GM12865 (cell line): ENCODE measurements at places on chromosomes 12 and 14.

DNA sequence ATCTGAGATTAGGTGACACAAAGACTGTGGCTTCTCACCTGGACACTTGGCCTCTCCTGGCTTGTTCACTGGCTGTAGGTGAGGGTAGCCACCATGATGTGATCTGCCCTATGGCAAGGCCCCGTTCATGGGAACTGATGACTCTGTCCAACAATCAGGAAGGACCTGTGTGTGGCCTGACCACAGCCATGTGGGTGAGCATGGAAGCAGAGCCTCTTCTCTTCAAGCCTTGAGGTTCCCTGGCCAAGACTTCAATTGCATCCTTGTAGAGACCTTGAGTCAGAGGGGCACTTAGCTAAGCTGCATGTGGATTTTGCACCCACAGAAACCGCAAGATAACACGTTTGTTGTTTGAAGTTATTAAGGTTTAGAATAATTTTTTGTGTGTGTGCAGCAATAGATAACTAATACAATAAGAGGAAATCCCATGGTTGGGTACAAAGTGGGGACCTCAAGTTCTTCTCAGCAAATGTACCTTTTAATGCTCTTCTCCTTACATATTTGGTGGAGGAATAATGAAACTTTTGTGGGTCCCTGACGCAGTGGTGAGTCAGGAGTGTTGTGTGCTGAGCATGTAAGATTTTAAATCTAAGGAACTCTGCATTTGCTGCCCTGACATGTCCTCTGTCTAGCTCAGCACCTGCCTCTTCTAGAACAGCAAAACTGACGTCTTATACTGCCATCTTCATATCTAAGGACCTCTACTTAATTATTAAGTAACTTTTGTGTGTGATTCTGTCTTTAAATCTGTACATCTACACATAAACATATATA is 27.5 kb upstream of the PLEKHG7 start:
- peak; percentile 2 for DNase-seq

- DNase-seq = no peak
Observed at GRCh38 chr12:28793581-28794151, 355.4 kb upstream of the FAR2 start.

DNA sequence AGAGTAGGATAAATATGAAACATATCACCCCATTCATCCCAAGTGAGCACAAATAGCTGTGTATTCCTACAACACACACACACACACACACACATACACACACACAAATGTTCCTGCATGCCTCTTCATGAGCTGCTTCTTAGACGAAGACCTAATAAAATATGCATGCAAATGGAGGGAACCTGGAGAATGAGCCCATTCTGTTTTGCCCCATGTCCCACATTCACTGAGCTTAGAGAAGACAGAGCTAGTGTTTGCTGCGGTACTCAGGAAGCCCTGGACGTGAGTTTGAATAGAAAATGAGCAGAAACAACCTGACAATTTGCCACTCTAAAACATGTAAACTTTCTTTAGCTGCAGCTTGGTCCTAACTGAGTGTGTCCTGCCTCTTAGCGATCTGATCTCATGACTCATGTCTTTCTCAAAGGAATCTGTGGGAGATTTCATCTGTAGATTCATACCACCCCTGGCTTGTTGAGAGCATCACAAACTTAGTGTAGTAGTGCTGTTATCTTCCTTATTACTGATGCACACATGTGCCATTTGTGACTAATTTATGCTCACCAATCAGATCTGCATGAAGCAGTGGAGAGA is 86.8 kb downstream of the ITPR2 start:
- DNase-seq = peak; percentile 18

GRCh38 chr14:79511146-79511545 is 700.2 kb downstream of the DIO2 start:
- DNase-seq = no peak

- DNase-seq = no peak
Observed at GRCh38 chr12:48688836-48689235, 6.8 kb upstream of the KANSL2 start.

DNA sequence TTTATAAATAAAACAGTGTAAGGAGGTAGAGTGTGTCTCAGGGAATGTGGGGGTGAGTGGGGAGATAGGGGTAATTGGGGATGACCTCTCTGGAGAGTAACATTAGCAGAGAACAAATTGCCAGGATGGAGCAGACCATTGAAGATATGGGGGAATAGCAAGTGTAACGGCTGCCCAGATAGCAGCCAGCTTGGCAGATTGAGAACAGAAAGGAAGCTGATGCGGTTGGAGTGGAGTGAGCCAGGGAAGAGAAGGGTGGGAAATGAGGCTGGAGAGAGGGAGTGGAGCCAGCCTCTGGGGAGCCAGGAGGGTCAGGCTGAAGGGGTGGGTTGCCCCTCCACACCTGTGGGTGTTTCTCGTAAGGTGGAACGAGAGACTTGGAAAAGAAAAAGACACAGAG is 5.6 kb upstream of the ADCK1 start:
- no peak for DNase-seq

GRCh38 chr14:72869407-72870329 is 24.2 kb downstream of the DPF3 start:
- DNase-seq = no peak

DNA sequence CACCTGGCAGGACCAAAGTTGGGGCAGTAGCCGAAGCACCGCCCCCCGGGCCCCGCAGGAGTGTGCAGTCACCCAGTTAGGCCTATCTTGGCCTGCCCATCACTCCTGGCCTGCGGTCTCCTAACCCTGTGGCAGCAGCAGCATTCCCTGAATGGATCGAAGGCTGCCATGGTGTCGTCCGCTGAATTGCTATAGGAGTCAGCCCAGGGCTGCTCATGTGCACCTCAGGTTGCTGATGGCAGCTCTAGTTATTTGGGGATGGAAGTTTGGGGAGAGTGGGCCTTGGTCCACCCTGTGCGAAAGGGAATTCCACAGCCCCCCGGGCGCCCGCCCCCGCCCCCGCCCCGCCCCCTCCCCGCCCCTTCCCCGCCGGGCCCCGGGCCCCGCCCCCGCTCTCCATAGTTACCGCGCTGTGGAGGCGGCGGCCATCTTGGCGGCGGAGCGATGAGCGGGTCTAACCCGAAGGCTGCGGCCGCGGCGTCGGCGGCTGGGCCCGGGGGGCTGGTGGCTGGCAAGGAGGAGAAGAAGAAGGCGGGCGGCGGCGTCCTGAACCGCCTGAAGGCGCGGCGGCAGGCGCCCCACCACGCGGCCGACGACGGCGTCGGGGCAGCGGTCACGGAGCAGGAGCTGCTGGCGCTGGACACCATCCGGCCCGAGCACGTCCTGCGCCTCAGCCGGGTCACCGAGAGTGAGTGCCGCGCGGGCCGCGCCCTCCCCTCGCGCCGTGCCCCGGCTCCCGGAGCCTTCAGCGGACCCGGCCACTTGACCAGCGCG is at the start of gene UNC119B:
UNC119B (plus strand) TSS at position 428 of the 774 bp plus-strand sequence; CDS start at position 445, 17 bp downstream.
- peak; percentile 58 for DNase-seq

GRCh38 chr14:79703209-79703608 is 508.1 kb downstream of the DIO2 start:
- no peak for DNase-seq

DNA sequence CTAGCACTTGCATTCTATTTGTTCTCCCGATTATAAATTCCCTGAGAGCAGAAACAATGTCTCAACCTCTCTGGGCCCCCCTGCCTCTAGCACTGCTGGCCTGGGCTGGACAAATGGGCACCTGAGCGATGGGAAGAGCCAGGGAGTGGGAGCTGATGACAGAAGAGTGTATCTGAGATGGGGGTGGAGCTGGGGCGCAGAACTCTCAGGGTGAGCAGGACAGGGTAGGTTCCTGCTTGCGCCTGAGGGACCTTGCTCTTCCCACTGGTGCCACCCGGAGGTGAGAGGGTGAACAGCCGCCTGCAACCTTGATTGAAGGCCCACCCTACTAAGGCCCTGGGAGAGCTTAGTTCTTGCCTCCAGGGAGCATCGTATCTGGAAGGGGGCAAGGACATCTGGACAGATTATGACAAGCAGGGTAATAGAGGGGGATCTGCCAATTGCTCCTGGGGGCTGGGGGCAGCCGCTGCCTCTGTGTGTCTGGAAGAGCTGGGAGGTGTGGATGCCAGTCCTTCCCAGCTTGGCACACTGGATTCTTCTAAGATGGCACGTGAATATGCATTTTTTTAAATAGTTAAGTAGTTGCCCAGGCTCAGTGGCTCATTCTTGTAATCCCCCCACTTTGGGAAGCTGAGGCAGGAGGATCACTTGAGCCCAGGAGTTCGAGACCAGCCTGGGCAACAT is 43.0 kb upstream of the TSPAN9 start:
- peak; percentile 75 for DNase-seq

- no peak for DNase-seq
Observed at GRCh38 chr12:39779768-39780340, 160.3 kb upstream of the ABCD2 start.

DNA sequence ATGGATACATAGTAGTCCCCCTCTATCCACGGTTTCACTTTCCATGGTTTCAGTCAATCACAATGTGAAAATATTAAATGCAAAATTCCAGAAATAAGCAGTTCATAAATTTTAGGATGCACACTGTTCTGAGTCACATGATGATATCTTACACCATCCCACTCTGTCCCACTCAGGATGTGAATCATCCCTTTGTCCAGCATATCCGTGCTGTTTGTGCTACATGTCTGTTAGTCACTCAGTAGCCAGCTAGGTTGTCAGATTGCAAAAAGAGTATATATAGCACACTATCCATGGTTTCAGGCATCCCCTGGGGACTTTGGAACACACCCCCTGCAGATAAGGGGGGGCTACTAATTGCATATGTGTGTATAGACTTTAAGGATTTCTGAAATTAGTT is 8.1 kb upstream of the NAA30 start:
- DNase-seq = no peak

GRCh38 chr14:103593577-103593976 is 30.8 kb downstream of the COA8 start:
- peak; percentile 82 for DNase-seq

DNA sequence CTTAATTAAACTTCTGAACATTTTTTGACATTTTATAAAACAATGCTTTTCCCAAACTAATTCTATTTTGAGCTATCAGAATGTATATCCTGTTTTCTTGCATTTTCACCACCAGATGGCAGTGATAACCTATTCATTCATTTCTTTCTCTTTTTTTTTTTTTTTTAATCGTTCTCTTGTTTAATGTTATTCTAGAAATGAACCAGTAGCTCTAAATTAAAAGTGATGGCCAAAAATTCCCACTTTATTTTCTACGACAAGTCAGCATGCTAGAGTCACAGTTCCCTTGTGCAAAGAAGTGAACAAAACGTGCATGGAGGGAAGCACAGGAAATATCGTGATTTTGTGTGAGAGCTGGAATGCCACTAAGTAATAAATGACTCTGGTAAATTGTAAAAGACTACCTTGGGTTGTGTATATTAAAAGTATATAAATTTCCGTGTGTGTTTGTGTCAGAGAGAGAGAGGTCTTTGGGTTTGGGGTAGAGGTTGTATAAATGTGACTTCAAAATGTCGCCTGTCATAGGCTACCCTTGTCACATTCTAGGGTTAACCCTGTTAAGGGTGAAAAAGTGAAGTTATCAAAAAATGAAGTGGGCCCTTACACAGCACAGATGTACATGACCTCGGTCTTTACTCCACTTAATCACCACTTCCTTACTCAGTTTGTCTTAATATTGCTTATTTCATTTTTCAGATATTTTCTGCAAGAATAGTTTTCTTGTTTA is 40.4 kb upstream of the LDHB start:
- peak; percentile 20 for DNase-seq

- no peak for DNase-seq
Observed at GRCh38 chr12:60805364-60805763, 1209.5 kb downstream of the SLC16A7 start.

GRCh38 chr12:74903522-74903921 is 306.1 kb downstream of the KCNC2 start:
- no peak for DNase-seq
